ENCODE measurements at places on chromosomes 6 and 20. TPM values are rescaled to one million over a fixed set of nuclear protein-coding genes. Genes with fewer than 3 reads are reported as not detected.

DNA sequence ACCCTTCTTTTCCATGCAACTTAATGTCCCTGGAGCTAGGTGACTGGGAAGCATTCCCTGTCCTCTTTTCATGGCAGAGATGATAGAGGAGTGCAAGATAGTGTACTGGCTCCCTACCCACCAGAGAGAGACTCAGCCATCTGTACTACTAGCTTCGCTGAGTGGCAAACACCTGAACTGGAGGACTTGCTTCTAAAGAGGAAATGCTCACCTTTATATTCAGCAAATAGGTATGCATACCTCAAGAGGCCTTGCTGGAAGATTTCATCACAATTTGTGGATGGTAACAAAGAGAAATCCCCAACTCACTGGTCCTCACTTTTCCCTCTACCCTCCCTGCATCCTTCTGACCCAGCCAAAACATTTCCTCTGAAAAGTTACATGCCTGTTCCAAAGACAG is 124.1 kb downstream of the FOXA2 start:
- H3K4me1 ChIP-seq: no peaks in the 10 kb centered on the region
- peaks cover 6% of the 10 kb centered on the region for H3K27me3 ChIP-seq
- no peak overlapping the region for H3K4me3 ChIP-seq
- H3K27ac ChIP-seq: no peak overlapping the region
- DNase-seq: no peak

DNA sequence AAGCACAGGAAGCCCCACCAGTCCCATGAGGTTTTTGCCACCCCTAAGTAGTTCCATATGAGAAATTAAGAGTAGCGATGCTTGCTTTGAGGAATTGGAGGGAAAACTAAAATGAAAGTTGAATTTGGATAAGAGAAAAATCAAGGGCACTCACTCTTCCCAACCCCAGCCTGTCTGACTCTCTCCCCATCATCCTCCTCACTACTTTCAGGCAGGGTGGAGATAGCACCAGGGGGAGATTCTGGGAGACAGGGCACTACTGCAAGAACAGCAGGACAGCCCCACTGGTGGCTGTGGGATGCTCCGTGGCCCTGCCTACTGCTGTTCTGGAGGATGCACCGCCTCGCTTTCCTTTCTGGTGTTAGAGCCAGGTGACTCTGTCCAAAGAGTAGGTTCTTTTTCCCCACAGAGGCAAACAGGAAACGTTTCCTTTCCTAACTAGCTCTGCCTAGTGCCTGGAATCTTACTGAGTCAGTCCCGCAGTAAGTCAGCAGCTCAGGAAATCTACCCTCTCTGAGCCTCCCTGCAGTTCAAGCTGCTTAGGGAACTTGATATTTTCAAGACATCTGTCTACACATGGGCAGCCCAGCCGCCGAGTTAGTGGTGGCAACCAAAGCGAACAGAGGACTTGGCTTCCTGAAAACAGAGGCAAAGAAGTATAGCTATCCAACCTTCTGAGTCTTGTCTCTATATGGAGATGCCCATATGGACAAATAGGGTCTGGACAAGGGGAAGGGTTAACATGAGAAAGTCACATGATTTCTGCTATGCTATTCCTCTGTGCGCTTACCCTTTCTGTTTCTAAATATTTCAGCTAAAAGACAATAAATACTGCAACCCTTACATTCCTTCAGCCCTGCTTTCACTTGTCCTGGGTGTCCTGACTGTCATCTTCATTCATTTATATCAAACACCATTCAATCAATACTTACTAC is 11.4 kb downstream of the HLA-E start:
- no peaks in the 10 kb centered on the region for H3K36me3 ChIP-seq
- DNase-seq: peak; percentile 50
- H3K4me3 ChIP-seq: no peak overlapping the region
- peaks cover 5% of the 10 kb centered on the region for H3K27me3 ChIP-seq
- peaks cover 7% of the 10 kb centered on the region for H3K4me1 ChIP-seq
- H3K27ac ChIP-seq: peak overlapping the region; percentile 80

The SPTLC3 gene
- 3.5 TPM for total RNA-seq

GRCh38 chr6:82182756-82183155 is 64.8 kb downstream of the IBTK start:
- H3K4me1 ChIP-seq: no peaks in the 10 kb centered on the region
- no peaks in the 10 kb centered on the region for H3K27me3 ChIP-seq
- no peak overlapping the region for H3K27ac ChIP-seq

- H3K27me3 ChIP-seq: no peaks in the 10 kb centered on the region
- H3K27ac ChIP-seq: no peak overlapping the region
- no peaks in the 10 kb centered on the region for H3K36me3 ChIP-seq
- peak; percentile 12 for DNase-seq
- peaks cover 8% of the 10 kb centered on the region for H3K4me1 ChIP-seq
Observed at GRCh38 chr6:89221971-89222711, 5.0 kb upstream of the GABRR1 start.

- DNase-seq: no peak
- H3K27ac ChIP-seq: no peak within 1 kb of the TSS
- peaks cover 7% of the 10 kb centered on the region for H3K4me1 ChIP-seq
- H3K36me3 ChIP-seq: peaks cover 30% of the 10 kb centered on the region
Observed at GRCh38 chr6:159800141-159800865, at the start of gene PNLDC1. PNLDC1 (plus strand) TSS chr6:159800276; CDS start chr6:159800308, 32 bp downstream.

The MAP1LC3A gene
- total RNA-seq: 21.2 TPM

- H3K4me3 ChIP-seq: no peak overlapping the region
- no peak for DNase-seq
- H3K36me3 ChIP-seq: peaks cover 40% of the 10 kb centered on the region
- H3K27me3 ChIP-seq: no peaks in the 10 kb centered on the region
- no peaks in the 10 kb centered on the region for H3K4me1 ChIP-seq
Observed at GRCh38 chr6:110217266-110217665, 37.0 kb downstream of the CDC40 start.

- no peak for DNase-seq
- no peaks in the 10 kb centered on the region for H3K4me1 ChIP-seq
- no peaks in the 10 kb centered on the region for H3K36me3 ChIP-seq
Observed at GRCh38 chr6:45479834-45480751, 102.4 kb upstream of the SUPT3H start.

The LSM2 gene
- total RNA-seq: 42.0 TPM

DNA sequence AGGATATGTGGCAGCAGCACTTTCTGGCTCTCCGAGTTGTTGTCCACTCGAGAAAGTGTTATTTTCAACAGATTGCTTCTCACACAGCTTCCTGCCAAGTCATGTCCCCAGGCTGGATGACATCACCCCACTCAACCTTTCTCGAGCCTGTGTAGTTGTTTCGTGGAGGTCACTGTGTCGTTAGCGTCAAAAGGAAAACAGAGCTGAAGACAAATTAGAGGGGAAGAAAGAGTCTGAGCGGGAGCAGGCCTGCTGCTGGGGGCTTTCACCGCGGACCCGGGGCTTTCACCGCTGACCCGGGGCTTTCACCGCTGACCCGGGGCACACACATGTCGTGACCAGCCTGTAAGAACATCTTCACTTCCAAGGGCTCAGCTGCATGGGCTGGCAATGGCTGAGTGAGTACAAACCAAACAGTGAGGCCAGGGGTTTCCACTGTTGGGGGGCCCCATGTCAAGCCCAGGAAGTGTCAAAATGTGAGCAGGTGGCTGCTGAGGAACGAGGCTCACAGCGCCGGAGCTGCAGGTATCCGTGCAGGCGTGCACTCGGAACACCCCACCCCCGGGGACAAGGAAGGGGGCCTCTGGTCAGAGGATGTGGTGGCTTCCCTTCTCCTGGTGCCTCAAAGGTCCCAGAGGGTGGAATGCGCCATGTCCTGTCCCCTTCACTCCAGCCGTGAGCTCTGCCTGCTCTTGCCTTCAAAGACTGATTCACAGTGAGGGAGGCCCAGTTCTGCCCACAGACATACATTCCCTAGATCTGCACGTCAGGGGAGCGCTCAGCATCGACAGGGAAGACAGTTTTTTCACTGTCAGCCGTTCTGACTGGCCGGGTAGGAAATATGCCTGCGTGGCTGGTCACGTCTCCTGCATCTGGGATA is 365.9 kb downstream of the TAF4 start:
- peaks cover 6% of the 10 kb centered on the region for H3K27me3 ChIP-seq
- H3K27ac ChIP-seq: no peak overlapping the region
- peak; percentile 65 for DNase-seq
- no peak overlapping the region for H3K4me3 ChIP-seq
- peaks cover 17% of the 10 kb centered on the region for H3K4me1 ChIP-seq

The THBD gene
- 5.1 TPM for total RNA-seq

The PRKN gene
- 4.0 TPM for total RNA-seq

The DLL1 gene
- total RNA-seq: 12.8 TPM

The MEI4 gene
- total RNA-seq: under 0.01 TPM

GRCh38 chr6:90703336-90703735 is 116.5 kb upstream of the MAP3K7 start:
- no peaks in the 10 kb centered on the region for H3K27me3 ChIP-seq
- no peaks in the 10 kb centered on the region for H3K36me3 ChIP-seq
- DNase-seq: peak; percentile 73

The LBP gene
- not detected for total RNA-seq

DNA sequence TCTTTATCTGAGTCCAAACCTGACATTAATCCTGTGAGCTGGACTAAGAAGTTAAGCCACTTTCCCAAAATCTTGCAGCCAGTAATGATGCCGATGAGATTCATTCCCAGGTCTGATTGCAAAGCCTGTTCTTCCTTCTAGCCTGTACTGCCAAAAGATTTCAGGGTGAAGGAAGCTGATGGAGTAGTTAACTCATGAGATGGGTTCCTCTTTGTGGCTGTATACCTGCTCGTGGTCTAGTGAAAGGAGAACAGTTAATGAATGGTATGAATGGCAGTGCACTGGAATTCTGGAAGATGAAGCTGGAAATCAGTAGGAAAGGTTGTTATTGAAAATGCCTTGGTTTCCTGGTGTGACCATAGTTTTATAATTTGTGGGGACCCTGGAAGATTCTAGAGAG is 112.0 kb downstream of the FYN start:
- peaks cover 6% of the 10 kb centered on the region for H3K36me3 ChIP-seq
- H3K4me1 ChIP-seq: peaks cover 58% of the 10 kb centered on the region
- no peaks in the 10 kb centered on the region for H3K27me3 ChIP-seq
- no peak overlapping the region for H3K4me3 ChIP-seq

GRCh38 chr6:44086931-44087574 is 40.2 kb downstream of the MRPL14 start:
- H3K4me3 ChIP-seq: no peak overlapping the region
- no peaks in the 10 kb centered on the region for H3K27me3 ChIP-seq
- H3K27ac ChIP-seq: no peak overlapping the region
- peaks cover 33% of the 10 kb centered on the region for H3K4me1 ChIP-seq
- peaks cover 2% of the 10 kb centered on the region for H3K36me3 ChIP-seq

GRCh38 chr6:81790034-81790433 is 37.6 kb upstream of the TENT5A start:
- no peaks in the 10 kb centered on the region for H3K27me3 ChIP-seq
- H3K4me1 ChIP-seq: no peaks in the 10 kb centered on the region
- no peak for DNase-seq

DNA sequence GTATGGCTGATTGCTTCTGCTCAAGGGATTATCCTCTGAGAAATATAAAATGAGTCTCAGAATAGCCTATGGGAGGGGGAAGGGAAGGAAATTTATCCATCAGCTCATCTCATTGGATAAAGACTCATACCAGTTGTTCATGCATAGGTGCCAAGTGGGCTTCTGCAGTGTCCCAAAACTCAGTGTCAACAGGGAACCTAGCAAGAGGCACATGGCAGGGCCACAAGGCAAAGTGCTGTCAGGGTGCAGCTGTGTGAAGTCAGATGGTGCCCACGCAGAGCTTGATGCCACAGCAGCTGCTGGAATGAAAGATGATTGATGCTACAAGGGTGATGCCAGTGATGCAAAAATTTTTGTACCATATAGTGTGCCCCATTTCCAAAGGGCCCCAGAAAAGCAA is 3.2 kb upstream of the CHD6 start:
- DNase-seq: peak; percentile 62
- H3K4me3 ChIP-seq: no peak overlapping the region
- no peaks in the 10 kb centered on the region for H3K36me3 ChIP-seq
- peaks cover 16% of the 10 kb centered on the region for H3K4me1 ChIP-seq

GRCh38 chr6:40474937-40475336 is 112.2 kb downstream of the LRFN2 start:
- H3K27me3 ChIP-seq: peaks cover 9% of the 10 kb centered on the region
- H3K4me3 ChIP-seq: no peak overlapping the region

- peak; percentile 39 for DNase-seq
- no peaks in the 10 kb centered on the region for H3K27me3 ChIP-seq
- peaks cover 8% of the 10 kb centered on the region for H3K4me1 ChIP-seq
- H3K4me3 ChIP-seq: no peak overlapping the region
- H3K36me3 ChIP-seq: no peaks in the 10 kb centered on the region
- H3K27ac ChIP-seq: no peak overlapping the region
Observed at GRCh38 chr6:129104131-129104530, 221.2 kb downstream of the LAMA2 start.

DNA sequence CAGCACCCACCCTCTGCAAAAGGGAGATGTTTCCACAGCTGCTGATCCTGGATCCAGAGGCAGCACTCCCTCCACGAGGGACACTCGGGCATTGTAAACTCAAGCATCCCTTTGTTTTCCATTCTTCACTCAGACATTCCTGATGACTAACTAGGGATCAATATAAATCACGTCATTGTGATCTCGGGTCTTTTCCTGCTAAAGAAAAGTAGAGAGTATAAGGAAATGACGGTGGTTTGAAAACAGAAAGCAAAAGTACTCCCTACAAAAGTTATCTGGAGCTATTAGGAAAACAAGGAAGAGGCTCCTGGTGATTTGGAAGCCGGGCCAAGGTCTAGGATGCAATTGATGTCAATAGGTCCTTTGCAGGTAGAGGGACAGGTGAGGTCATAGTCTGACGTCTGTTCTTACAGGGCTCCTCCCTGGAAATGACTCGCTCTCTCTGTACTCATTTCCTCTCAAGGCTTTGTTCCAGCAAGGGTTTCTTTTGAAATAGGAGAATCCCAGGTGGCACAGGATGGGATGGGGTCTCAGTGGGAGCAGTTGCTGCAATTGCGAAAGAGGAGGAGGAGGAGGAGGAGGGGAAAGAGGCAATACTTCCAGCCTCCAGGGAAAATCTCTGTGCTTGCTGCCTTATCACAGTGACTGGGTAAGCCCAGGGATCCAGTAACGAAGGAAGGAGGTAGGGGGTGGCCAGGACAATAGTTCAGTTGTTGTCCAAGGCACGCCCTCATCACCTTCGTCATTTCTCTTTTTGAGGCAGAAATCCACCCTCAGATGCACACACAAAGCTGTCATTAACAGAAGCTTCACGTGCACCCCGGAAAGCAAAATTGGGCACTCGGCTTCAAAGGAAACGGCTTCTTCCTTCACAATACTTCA is 222.8 kb downstream of the LY86 start:
- H3K27me3 ChIP-seq: no peaks in the 10 kb centered on the region
- no peaks in the 10 kb centered on the region for H3K36me3 ChIP-seq
- peak overlapping the region; percentile 63 for H3K27ac ChIP-seq
- DNase-seq: peak; percentile 58
- H3K4me3 ChIP-seq: peak overlapping the region; percentile 21
- H3K4me1 ChIP-seq: peaks cover 8% of the 10 kb centered on the region

- no peaks in the 10 kb centered on the region for H3K27me3 ChIP-seq
- H3K4me1 ChIP-seq: no peaks in the 10 kb centered on the region
- no peak overlapping the region for H3K27ac ChIP-seq
- H3K36me3 ChIP-seq: no peaks in the 10 kb centered on the region
Observed at GRCh38 chr6:138397128-138398122, 6.6 kb upstream of the HEBP2 start.

The GRM1 gene
- 0.09 TPM for total RNA-seq

Data from muscle of leg (tissue), 16 donors.